ENCODE measurements at places on chromosomes 5 and 9. TPM values are rescaled to one million over a fixed set of nuclear protein-coding genes. Genes with fewer than 3 reads are reported as not detected.

SNX2 gene
- total RNA-seq: 36.6 TPM

MTMR12 gene
- 15.0 TPM for total RNA-seq

LEAP2 gene
- 1.6 TPM for total RNA-seq

LIX1 gene
- total RNA-seq: not detected

QRFP gene
- not detected for total RNA-seq

Measured in A549 treated with CORT108297 at 1 μM for 4 hours (cell line).